OCI-M1 (cell line): ENCODE measurements at places on chromosomes 1 and 21.

DNA sequence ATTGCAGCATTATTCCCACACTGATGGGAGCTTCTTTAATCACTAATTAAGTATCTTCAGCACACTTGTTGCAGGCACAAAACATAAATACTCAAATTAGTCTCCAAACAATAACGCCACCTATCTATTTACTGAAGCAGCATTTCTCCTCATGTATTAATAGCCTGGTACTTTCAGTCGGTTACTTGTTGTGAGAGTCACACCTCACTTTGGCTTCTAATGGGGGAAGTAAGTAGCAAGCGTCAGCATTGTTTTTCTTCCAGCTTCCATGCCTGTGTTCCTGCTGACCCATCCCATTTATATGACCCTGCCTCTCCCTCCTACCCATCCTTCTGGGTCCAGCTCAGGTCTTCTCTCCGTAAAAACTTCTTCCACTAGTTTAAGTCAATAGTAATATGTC is 31.9 kb upstream of the DENND1B start:
- DNase-seq, result no peak

DNA sequence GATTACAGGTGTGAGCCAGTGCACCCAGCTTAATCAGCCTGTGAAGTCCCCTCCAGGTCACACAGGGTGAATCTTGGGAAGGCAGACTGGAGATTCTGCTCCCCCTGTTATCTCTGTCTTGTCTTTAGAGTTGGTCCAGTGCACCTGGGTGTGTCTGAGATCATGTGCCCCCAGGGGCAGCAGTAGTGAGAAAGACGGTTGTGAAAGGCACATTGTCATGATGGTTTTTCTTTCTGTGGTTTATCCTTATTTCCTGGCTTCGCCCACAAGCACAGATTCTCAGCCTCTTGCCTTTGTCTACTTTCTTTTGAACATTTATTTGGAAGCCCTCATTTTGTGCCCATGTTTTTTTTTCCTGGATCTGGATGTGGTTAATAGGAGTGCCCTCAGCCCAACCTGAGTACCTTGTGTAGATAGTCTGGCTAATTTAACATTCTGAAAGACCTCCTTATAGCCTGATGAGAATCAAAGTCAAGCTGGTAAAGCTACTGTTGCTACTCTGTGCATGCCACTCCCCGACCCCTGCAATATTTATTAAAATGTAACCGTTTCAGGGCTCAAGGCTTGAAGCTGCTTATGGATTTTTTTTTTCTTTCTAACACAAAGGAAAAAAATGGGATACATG is 23.7 kb downstream of the UCK2 start:
- peak; percentile 71 for DNase-seq

DNA sequence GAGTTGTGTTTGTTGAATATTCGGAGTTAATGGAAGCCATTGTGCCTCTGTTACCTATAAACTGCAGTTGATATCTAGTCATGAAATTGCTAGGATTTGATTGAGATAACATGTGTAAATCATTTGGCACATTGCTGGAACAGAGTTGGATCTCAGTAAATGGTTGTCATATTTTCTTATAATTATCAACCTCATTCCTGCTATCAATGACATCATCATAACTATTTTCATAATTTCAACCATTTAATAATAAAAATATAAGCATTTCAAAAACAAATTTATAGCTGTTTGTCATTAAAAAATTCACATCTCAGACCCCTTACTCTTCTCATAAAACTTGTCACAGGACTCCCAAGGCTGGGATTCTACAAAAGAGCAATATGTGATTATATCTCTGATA is 133.4 kb downstream of the PTGER3 start:
- no peak for DNase-seq

GRCh38 chr21:37207441-37208009 is 59.6 kb downstream of the VPS26C start:
- DNase-seq, result peak; percentile 76

DNA sequence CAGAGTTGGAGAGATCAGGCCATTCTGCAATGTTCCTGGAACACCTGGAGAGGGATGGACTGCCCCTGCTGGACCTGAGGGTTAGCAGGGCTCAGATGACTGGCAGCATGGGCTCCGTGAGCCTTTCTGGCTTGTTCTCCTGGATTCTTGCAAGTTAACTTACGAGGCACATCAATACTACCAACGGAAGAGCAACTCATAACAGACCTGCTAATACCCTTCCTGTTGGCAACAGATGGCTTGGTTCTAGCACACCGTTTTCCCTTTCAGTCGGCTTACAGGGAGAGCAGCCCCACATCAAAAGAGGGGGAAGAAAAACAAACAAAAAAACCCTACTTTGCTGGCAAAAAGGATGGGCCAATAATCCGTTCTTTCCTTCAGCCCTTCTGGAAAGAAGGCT is 47.9 kb downstream of the SLC66A1 start:
- DNase-seq, result no peak

DNA sequence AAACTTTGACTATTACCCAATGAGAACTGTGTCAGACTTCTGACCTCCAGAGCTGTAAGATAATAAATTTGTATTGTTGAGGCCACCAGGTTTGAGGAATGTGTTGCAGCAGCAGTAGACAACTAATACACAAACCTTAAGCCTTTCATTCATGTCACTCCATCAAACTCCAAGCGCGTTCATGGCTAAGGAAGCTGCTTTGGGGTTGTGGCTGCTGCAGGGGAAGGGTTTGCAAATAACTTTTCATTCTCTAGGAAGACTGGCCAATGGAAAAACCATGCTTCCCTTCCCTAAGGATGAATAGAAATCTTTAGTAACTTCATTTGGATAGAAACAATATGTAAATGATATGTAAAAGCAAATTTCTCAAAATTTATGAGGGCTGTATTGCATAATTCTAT is 170.4 kb downstream of the RHOU start:
- no peak for DNase-seq
